Fibroblast of skin of right quadriceps (primary cell): ENCODE measurements at places on chromosomes 11 and 22.

DNA sequence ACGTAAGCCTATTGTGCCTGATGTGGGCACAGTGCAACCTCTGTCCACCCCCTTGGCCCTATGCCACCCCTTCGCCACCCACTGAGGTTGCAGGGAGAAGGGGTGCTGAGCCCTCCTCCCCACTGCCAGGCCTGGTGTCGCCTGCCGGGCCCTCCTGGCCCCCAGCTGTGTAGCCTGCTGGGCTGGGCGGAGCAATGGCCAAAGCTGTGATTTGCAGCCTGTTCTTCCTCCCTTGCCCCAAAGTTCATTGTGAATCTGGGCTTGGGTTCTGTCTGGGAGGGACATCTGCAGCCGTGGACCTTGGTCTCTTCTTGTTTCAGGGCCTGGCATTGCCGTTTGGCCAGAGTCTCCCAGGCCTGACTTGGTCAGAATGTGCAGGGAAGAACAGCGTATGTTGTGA, 121.9 kb downstream of the PKNOX2 start:
- no peak for DNase-seq

GRCh38 chr11:122814401-122814800, 23.9 kb upstream of the CRTAM start:
- DNase-seq = no peak

- DNase-seq = no peak
Measured at GRCh38 chr11:100941033-100941432, 188.6 kb downstream of the PGR start.

GRCh38 chr22:46481386-46481785, 56.0 kb downstream of the CELSR1 start:
- no peak for DNase-seq

- DNase-seq = no peak
Measured at GRCh38 chr11:12628314-12628713, 45.9 kb upstream of the TEAD1 start.

- DNase-seq = no peak
Measured at GRCh38 chr11:17735818-17736578, 1.4 kb downstream of the KCNC1 start.
